ENCODE measurements at places on chromosomes 5 and 9. TPM values are rescaled to one million over a fixed set of nuclear protein-coding genes. Genes with fewer than 3 reads are reported as not detected.

The CD274 gene
- 2.5 TPM for total RNA-seq

The KLF4 gene
- total RNA-seq: 41.9 TPM

- DNase-seq: no peak
- no peaks in the 10 kb centered on the region for H3K36me3 ChIP-seq
- H3K27ac ChIP-seq: no peak overlapping the region
- H3K4me1 ChIP-seq: no peaks in the 10 kb centered on the region
- H3K4me3 ChIP-seq: no peak overlapping the region
Measured at GRCh38 chr9:117290856-117291622, 123.8 kb downstream of the ASTN2 start.

GRCh38 chr9:110828264-110828663, 159.7 kb downstream of the MUSK start:
- H3K4me3 ChIP-seq: no peak overlapping the region
- H3K4me1 ChIP-seq: no peaks in the 10 kb centered on the region
- H3K27me3 ChIP-seq: no peaks in the 10 kb centered on the region
- DNase-seq: no peak
- H3K36me3 ChIP-seq: no peaks in the 10 kb centered on the region

DNA sequence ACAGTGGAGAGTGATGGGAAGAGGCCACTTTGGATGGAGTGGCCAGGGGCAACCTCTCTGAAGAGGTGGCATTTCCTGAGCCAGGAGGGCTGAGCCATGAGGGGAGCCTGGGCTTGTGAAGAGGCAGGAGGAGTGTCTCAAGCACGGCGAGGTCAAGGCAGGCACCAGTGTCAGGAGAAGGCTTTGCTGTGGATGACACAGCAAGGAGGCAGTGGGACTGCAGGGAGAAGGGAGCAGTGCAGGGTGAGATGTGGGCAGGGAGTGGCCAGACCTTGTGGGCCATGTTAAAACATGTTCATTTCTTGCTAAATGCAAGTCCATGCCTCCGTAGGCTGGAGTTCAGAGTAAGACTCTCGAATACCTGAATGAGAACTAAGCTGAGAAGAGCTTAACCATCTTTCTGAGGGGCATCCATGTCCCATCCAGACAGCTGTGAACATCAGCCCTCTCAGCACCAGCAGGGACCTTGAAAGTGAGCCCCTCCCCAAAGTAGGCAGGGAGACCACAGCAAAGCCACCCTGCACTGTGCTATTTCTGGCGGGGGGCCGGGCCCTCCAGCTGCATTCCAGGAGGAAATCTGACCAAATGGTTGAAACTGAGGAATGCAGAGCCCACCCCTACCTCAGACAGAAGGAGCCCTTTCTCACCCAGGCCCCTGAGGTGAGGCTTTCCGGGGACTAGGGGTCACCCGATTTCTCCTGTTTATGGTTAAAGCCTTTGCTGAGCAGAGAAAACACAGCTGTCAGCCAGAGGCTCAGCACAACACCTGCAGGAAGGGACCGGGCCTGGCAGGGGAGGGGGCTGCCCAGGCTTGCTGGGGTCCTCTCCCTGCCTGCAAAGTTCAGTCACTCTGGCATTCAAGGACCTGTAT, 16.1 kb upstream of the ARSI start:
- no peak overlapping the region for H3K4me3 ChIP-seq
- no peak for DNase-seq
- H3K27ac ChIP-seq: no peak overlapping the region
- H3K36me3 ChIP-seq: no peaks in the 10 kb centered on the region
- H3K27me3 ChIP-seq: no peaks in the 10 kb centered on the region
- H3K4me1 ChIP-seq: peaks cover 24% of the 10 kb centered on the region

DNA sequence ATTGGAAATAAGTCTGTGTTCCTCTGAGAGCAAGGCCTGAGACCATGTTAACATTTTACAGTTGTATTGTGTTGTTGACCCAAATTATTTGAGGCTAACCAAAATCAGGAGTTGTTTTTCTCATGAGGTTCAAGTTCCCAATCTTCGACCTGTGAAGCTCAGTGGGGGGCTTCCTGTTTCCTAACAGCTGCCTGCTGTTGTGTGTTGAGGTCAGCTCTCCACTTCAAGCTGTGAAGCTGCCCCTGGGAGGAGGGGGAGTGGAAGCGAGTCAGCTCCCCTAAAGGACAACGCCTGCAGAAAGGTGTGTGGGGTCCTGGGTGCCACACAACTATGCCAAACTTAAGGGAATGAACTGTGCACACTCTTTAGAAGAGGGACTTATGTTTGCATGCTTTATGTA, 295.5 kb downstream of the IRX1 start:
- H3K4me3 ChIP-seq: no peak overlapping the region
- no peaks in the 10 kb centered on the region for H3K4me1 ChIP-seq
- H3K27ac ChIP-seq: no peak overlapping the region
- H3K36me3 ChIP-seq: no peaks in the 10 kb centered on the region
